ENCODE measurements at places on chromosomes 5 and 9. TPM values are rescaled to one million over a fixed set of nuclear protein-coding genes. Genes with fewer than 3 reads are reported as not detected.

DNA sequence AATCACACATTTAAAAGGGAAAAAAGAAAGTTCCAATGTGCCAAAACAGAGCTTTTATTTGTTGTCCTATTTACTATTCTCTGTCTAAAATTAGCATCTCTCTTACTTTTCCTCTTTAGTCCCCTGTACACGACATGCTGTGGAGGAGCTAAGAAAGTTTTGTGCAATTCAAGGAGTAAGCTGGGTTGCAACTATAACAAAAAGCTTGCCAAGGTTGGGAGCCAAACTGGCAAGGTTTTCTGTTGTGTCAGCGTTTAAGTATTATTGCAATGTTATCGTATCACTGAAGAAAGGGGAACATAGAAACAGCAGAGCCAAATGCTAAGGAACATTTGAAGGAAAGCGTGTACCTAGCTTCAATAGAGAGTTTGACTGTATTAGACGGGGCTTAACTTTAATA is 680.8 kb downstream of the CETN3 start:
- no peak for DNase-seq

GRCh38 chr5:145971108-145971507 is 34.7 kb downstream of the SH3RF2 start:
- DNase-seq = no peak

GRCh38 chr5:35816881-35817521 is 39.7 kb upstream of the IL7R start:
- DNase-seq = no peak

DNA sequence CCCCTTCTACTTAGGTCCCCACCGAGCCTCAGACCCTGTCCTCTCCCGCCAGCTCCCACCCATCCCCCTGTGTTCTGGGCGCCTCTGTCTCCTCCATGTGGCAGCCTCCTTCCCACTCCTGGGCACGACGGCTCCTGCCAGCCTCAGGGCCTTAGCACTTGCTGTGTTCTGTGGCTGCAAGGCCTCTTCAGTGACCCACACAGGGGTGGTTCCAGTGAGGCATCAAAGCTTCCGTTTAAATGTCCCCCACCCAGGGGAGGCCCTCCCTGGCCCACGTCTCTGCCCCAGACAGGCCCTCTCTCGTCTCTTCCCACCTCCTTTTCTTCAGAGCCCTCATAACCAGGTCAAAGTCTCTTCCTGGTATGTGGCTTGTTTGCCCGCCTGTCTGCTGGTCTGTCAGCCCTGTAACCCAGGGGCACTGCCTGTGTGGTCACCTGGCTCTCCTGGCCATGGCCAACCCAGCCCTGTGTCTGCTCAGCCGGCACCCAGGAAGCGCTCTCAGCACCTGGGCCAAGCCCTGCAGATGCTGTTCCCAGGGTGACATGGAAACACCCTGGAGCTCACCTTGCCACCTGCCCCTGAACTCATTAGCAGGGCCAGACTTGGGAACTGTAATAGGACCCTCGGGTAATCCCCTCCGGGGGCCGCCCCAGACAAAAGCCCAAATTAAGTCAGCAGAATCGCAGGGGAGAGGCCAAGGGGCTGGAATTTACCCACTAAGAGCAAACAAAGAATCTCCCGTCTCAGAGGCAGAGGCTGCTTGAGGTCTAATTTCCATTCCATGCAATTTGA is 33.7 kb downstream of the LHX3 start:
- DNase-seq = no peak

DNA sequence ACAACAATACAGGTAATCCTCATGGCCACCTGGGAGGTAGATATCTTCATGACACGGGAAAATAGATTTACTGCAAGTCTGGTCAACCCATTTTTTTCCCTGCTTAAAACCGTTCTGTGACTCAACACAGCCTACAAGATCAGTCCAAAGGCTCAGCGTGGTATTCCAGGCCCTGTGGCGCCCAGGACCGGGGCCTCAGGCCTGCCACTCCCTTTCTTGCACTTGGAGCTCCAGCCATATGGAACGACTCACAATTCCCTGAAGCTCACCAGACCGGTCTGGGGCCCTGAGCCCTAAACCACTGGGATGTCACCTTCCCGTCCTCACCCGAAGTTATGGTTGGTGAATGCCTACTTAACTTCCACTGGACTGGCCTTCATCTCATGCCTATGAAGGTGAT is 6.5 kb upstream of the MLANA start:
- DNase-seq = no peak

- no peak for DNase-seq
Measured at GRCh38 chr5:133317558-133317957, 265.7 kb downstream of the HSPA4 start.

Gene CARD9
- under 0.01 TPM for total RNA-seq

- no peak for DNase-seq
Measured at GRCh38 chr9:128253140-128253990, 22.4 kb downstream of the GOLGA2 start.

Gene AQP3
- total RNA-seq = 0.44 TPM

GRCh38 chr9:113375057-113376023 is 1.4 kb downstream of the HDHD3 start:
- DNase-seq = no peak
